ENCODE measurements at places on chromosomes 1 and 21.

DNA sequence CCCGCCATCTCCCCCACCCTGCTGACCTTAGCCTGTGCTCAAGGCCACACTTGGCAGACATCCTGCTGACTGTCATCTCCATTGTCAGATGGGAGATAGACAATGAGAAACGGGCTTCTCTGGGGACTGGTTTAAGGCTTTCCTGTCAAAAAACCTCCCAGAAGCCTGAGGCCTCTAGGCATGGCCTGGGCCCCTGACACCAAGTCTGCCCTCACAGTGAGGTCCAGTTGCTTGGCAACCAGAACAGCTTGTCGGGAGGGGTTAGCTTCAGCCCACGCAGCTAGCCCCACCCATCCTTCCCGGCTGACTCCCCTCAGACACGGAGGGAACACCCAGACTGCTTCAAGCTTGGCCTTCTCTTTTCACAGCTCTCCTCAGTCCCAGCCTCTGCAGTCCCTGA, 11.0 kb downstream of the PLEKHA6 start:
- peak; percentile 71 for DNase-seq

GRCh38 chr1:47824716-47825115, 172.5 kb downstream of the TRABD2B start:
- DNase-seq = no peak

DNA sequence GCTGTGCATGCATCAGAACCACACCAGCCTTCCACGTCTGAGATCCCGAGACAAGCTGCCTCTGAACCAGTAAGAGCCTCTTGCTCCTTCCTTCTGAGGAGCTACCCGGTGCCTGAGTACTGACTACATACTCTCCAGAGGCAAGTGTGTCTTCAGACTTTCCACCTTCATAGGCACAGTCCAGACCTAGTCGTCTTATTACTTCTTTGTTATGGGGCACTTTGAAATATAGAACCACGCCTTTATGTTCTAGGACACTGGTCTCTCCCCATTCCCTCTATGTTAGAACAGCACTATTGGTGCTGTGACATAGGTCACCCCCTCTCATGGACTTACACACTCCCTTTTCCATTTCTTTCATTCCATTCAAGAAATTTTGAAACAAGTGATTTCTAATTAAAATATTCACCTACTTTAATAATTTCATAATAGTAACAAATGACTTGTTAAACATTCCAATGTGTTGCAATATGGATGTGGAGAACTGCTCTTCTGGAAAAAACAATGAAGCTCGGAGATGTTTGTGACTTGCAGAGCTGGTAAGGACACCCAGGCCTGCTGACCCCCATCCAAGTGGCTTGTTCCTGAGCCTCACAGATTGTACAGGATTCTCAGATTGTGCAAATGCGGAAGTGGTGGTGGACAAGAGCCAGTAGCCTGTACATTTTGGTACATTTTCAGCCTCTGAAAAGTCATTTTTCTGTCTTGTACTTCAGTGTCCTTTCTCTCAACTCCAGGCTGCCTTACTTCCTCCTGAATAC, 76.1 kb upstream of the SIPA1L2 start:
- DNase-seq = no peak

- DNase-seq = peak; percentile 48
Observed at GRCh38 chr21:44461464-44462001, 6.2 kb downstream of the LRRC3 start.

- no peak for DNase-seq
Observed at GRCh38 chr1:242448910-242449645, 75.4 kb downstream of the PLD5 start.

GRCh38 chr1:198030682-198031081, 113.5 kb downstream of the LHX9 start:
- no peak for DNase-seq

DNA sequence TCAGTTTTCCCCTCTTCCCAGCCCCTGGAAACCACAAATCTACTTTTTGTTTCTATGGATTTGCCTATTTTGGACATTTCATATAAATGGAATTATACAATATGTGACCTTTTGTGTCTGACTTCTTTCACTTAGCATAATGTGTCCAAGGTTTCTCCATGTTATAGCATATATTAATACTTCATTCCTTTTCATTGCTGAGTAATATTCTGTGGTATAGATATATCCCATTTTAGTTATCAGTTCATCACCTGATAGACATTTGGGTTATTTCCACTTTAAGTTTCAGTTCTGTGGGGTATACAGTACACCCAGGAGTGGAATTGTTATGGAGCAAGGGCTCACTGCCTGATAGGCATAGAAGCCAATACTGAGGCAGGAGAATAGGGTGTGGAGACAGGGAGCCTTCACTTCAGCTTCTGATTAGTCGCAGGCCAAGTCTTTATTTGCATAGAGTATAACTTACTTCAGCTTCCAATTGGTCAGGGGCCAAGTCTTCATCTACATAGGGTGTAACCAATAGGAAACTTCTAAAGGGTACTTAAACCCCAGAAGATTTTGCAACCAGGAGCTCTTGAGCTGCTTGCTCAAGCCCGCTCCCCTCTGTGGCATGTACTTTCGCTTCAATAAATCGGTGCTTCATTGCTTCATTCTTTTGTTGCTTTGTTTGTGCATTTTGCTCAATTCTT, 8.3 kb upstream of the NVL start:
- DNase-seq = no peak

DNA sequence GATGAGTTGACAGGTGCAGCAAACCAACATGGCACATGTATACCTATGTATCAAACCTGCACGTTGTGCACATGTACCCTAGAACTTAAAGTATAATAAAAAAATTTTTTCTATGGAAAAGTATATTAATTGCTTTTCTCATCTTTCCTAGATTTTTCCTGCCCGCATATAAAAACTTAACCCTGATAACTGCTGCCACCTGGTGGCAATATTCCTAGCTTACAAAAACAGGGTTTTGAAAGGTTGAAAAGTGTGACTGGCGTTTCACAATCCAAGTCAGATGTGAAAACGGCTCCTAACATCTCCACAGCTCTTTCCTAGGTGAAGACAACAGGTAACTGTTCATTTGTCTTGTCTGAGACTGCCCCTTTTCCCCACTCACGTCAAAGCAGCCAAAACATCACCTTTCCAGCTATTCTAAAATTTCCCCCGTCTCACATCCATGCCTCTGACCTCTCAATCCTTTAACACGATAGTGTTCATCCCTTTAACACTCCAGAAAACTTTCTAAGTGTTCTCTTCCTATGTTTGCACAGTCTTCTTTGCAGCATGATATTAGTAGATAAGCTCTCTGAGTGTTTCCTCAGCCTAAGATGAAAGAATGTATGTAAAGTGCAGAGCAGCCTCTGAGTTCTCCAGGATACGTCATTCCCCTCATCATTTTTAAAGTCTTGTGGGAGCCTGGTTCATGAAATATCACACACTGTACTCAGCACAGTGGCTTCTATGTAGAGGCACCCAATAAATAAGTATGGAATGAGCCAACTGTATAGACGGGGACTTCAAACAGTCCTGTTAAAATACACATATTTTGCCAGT, 27.5 kb downstream of the OVGP1 start:
- DNase-seq = peak; percentile 30

GRCh38 chr21:34771512-34772028, 102.8 kb downstream of the CLIC6 start:
- DNase-seq = no peak

DNA sequence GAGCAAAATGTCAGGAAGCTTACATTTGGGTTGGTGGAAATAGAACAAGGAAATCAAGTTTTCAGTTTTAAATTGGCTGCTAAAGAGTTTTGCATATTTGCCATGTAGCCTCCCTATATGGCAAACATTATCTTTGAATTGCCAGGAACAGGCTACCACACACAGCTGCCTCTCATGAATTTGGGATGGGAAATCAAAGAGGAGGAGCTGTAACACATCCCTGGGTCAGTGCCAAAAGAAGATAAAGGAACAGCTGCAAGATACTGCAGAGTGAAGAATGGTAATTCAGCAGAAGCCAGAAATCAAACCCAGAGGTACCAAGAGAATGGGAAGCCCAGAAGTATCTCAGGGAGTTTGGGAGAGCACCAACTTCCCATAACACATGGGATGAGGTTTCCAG, 18.6 kb upstream of the RASAL2 start:
- DNase-seq = no peak

DNA sequence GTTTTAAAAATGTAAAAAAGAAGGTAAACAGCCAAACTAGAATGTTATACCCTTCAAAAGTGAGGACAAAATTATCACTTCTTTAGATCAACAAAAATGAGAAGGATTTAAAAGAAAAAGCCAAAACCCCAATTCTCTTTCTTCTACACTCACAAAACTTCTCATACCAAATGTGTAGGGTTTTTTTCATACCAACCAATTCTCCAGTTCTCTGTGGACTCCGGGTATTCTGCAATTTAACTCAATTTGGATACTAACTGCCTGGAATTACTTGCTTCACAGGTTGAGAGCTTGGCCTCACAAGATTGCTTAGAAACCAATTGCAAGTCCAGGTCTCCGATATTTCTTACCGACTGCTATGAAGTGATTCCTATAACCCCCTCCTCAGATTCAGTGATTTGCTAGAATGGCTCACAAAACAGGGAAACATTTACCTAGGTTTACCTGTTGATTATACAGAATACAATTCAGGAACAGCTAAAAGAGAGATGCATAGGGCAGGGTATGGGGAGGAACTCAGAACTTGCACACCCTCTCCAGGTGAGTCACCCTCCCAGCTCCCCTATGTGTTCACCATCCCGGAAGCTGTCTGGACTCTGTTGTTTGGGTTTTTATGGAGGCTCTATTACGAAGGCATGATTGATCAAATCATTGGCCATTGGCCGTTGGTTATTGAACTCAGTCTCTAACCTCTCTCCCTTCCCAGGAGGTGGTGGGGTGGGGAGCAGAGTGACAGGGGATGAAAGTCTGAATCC, 67.1 kb downstream of the CAMTA1 start:
- no peak for DNase-seq

- no peak for DNase-seq
Observed at GRCh38 chr1:178057912-178058534, 35.9 kb upstream of the RASAL2 start.

- DNase-seq = no peak
Observed at GRCh38 chr1:233518344-233518743, 95.6 kb upstream of the KCNK1 start.

- no peak for DNase-seq
Observed at GRCh38 chr1:36884801-36885200, 149.5 kb downstream of the GRIK3 start.

GRCh38 chr1:109497449-109498160, 3.7 kb downstream of the CYB561D1 start:
- DNase-seq = no peak

DNA sequence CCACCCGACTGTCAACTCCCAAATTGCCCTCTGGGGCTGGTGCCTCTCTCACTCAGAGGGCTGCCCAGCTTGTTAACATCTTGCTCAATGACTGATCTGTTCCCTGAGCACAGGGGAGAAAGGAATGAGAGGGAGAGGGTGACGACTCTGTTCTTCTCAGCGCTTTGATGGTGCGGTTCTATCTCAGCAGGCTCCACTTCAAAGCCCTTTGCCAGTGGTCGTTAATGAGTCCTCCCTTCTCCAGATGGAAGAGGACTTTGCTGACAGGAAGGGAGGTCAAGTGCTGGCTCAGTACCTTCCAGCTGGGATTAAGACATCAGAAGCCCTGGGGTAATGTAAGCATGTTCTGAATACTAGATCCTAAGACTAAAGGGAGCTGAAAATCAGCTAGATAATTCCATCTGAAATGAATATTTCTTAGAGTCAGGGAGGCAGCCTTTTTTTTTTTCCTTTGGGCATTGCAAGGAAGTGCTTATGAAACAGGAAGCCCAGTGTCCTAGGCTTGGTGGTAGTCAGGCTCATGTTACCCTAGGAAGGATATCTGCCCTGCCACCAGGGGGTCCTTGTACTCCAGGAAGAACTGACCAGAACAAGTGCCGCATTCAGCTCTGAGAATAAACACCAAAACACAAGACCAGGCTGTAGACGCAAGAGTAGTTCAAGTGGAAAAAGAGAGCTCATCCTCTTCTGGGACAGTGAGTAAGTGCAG, 4.7 kb downstream of the FMOD start:
- no peak for DNase-seq

GRCh38 chr1:186404454-186405051, 28.9 kb downstream of the ODR4 start:
- DNase-seq = peak; percentile 8

- DNase-seq = no peak
Observed at GRCh38 chr1:13703128-13703513, 3.1 kb downstream of the PRDM2 start.

GRCh38 chr1:177975588-177976495, 6.0 kb upstream of the SEC16B start:
- DNase-seq = no peak

DNA sequence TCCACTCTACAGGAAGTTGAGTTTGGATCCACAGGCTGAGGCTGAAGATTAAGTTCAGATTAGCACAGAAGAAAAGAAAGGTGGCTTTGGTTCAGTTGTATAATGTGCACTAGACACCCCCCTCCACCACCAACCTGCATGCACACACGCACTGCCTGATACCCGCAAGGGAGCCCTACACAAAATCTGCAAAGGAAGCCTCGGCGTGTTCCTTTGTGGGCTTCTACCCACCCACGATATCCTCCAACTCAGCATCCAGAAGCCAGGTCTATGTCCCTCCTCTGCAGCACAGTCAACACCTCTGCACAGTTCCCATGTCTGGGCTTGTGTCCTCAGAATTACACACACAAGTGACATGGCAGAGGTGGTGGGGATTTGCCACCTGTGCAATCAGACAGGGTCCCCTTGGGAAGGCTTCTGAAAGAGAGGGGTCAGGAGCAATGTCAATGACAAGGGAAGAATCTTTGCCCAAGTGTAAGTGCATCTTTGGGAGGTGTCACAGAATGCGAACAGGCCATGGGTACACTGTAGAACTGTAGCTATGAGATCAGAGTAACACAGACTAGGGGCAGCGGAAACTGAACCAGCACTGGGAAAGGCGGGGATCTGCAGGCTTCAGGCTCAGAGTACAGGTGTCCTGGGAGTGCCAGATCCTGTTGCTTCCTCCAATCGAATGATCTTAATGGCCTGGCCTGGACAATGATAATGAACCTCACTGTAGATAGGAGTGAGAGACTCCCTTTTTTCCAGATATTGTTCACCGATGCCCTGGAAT, 148.6 kb upstream of the ETV3 start:
- DNase-seq = no peak

- DNase-seq = no peak
Observed at GRCh38 chr1:42150651-42151050, 2.6 kb upstream of the GUCA2B start.

GRCh38 chr1:147080006-147080661, 92.1 kb downstream of the PRKAB2 start:
- DNase-seq = no peak

- no peak for DNase-seq
Observed at GRCh38 chr1:211932933-211933254, 102.3 kb upstream of the LPGAT1 start.

GRCh38 chr1:151854658-151855057, 1.1 kb upstream of the THEM5 start:
- DNase-seq = no peak

DNA sequence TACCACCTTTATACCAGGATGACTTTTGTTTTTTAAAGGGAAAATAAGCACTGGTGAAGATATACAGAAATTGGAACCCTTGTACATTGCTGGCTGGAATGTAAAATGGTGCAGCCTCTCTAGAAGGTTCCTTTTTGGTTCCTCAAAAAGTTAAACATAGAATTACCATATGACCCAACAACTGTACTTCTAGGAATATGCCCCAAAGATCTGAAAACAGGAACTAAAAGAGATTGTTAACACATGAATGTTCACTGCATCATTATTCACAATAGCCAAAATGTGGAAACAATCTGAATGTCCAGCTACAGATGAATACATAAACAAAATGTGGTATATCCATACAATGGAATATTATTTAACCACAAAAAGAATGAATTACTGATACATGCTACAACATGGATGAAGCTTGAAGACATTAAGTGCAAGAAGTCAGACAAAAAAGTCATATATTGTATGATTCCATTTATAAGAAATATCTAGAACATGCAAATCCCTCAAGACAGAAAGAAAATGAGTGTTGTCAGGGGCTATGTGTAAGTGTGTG, 84.9 kb upstream of the DMRTA2 start:
- no peak for DNase-seq
